ENCODE measurements at places on chromosomes 3 and 15. TPM values are rescaled to one million over a fixed set of nuclear protein-coding genes. Genes with fewer than 3 reads are reported as not detected.

FAM107A gene
- not detected for total RNA-seq

MAP1A gene
- total RNA-seq = 32.9 TPM

TWF2 gene
- 78.4 TPM for total RNA-seq

GRCh38 chr15:89948796-89949195 is 36.0 kb upstream of the ARPIN start:
- DNase-seq = no peak

DNA sequence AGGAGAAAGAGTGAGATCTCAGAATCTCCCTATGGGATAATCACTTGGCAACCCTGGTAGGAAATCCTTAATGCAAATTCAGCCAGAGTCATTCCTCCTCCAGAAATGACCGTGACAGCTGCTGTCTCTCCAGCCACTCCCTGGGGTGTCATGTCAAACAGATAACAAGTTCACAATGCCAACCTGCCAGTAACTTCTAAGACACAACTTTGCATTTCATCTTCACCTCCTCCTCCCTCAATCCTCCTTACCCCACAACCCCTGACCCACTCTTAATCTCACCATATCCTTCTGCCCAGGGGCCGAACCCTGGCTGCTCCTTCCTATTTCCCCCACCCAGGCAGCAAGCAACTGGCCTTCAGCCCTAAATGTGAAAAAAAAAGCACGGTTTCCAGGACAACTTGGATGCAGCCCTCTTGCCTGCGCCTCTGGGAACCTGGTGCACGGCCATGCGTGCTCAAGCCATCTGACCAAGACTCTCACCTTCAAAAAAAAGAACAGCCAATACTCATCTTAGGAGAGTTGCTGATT is 166.0 kb downstream of the NTRK3 start:
- no peak for DNase-seq

DNA sequence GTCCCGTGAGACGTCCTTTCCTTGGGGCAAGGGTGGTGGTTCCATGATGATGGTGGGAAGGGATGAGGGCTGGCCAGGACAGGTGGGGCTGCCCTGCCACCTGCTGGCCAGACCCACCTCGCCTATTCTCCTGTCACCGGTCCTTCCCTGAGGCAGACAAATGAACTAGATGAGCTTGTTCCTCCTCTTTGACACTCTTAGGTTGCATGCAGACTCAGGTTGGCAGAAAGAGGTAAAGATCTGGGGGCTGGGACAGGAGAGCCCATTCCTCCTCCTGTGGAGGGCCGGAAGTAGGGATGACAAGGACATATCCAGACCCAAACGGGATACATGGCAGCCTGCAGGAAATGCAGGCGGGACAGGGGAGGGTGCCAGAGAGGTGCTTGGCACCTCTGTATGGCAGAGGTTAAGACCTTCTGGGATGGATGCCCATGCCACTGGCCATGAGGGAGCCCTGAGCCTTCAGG is 38.6 kb downstream of the ACSBG1 start:
- DNase-seq = no peak
